ENCODE measurements at places on chromosomes 2 and 18. TPM values are rescaled to one million over a fixed set of nuclear protein-coding genes. Genes with fewer than 3 reads are reported as not detected.

GRCh38 chr18:23530195-23530594, 26.9 kb downstream of the RMC1 start:
- H3K27me3 ChIP-seq = no peaks in the 10 kb centered on the region
- no peaks in the 10 kb centered on the region for H3K4me1 ChIP-seq
- DNase-seq = no peak
- H3K36me3 ChIP-seq = peaks cover 65% of the 10 kb centered on the region
- H3K4me3 ChIP-seq = no peak overlapping the region
- H3K27ac ChIP-seq = no peak overlapping the region

- peaks cover 6% of the 10 kb centered on the region for H3K4me1 ChIP-seq
- no peak for DNase-seq
These were observed 45.8 kb downstream of the LRRTM1 start for GRCh38 chr2:80258793-80259192.

RRM2 gene
- total RNA-seq = 119 TPM

CCDC85A gene
- 0.22 TPM for total RNA-seq

DNA sequence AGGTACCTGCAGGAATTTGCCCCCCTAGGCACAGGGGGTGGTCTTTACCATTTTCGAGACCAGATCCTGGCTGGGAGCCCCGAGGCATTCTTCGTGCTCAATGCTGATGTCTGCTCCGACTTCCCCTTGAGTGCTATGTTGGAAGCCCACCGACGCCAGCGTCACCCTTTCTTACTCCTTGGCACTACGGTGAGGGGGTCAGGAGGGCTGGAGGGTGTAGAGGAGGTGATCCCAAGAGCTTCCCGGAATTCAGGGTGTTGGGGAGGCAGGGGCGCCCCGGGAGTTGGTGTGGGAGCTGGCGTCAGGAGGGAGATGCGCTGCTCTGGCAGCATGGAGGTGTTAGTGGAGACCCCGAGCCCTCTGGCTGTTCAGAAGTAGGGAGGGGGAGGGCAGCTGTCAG, 3.2 kb downstream of the GMPPA start:
- DNase-seq = no peak
- H3K4me3 ChIP-seq = no peak overlapping the region
- H3K4me1 ChIP-seq = peaks cover 59% of the 10 kb centered on the region
- H3K36me3 ChIP-seq = peaks cover 14% of the 10 kb centered on the region

GRCh38 chr2:5868931-5869330, 176.7 kb downstream of the SOX11 start:
- peaks cover 70% of the 10 kb centered on the region for H3K36me3 ChIP-seq
- H3K27me3 ChIP-seq = peaks cover 23% of the 10 kb centered on the region
- DNase-seq = no peak
- H3K27ac ChIP-seq = no peak overlapping the region
- H3K4me1 ChIP-seq = no peaks in the 10 kb centered on the region

DNA sequence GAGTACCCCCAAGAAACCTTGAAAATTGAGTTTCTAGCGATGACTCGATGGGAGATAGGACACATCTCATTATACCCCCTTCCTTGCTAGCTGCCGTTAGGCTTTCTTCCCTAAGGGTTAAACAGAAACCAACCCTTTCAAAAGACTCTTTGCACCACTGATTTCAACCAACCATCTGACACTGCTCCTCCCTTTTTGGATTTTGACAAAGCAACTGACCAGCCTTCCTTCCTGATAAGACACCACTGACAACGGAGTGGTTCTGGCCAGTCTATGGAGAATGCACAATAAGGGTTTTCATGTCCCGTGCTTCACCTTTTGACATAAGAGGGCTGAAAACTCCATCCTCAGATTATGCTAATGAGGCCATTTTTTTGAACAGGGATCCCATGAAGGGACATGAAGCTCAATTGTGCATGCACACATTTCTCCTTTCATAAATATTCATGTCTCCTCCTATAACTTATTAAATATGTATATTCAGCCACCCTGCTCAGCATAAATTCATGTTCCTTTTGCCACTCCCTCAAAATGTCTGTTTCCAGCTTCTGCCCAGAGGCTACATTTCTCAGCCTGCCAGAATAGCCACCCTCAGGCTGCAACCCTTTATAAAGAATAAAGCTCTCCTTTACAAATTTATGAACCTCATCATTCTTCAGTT, 52.8 kb upstream of the SLC35F5 start:
- no peaks in the 10 kb centered on the region for H3K36me3 ChIP-seq
- no peak overlapping the region for H3K27ac ChIP-seq
- H3K4me1 ChIP-seq = no peaks in the 10 kb centered on the region
- H3K4me3 ChIP-seq = no peak overlapping the region

GAREM1 gene
- 7.4 TPM for total RNA-seq

- no peaks in the 10 kb centered on the region for H3K27me3 ChIP-seq
- no peaks in the 10 kb centered on the region for H3K4me1 ChIP-seq
- DNase-seq = no peak
- no peak overlapping the region for H3K27ac ChIP-seq
- H3K4me3 ChIP-seq = no peak overlapping the region
- no peaks in the 10 kb centered on the region for H3K36me3 ChIP-seq
These were observed 126.8 kb downstream of the SEPTIN10 start for GRCh38 chr2:109486711-109487535.

SLC14A1 gene
- not detected for total RNA-seq

LCT gene
- total RNA-seq = not detected

- H3K27me3 ChIP-seq = no peaks in the 10 kb centered on the region
- H3K27ac ChIP-seq = peak overlapping the region; percentile 39
- H3K4me3 ChIP-seq = no peak overlapping the region
- H3K36me3 ChIP-seq = no peaks in the 10 kb centered on the region
- H3K4me1 ChIP-seq = peaks cover 23% of the 10 kb centered on the region
These were observed 91.0 kb downstream of the CSRNP3 start for GRCh38 chr2:165560377-165560988.

- peaks cover 15% of the 10 kb centered on the region for H3K4me1 ChIP-seq
- H3K27ac ChIP-seq = no peak overlapping the region
- no peak for DNase-seq
- peaks cover 9% of the 10 kb centered on the region for H3K36me3 ChIP-seq
- peaks cover 28% of the 10 kb centered on the region for H3K27me3 ChIP-seq
These were observed 60.0 kb upstream of the SGPP2 start for GRCh38 chr2:222364285-222364895.

DNA sequence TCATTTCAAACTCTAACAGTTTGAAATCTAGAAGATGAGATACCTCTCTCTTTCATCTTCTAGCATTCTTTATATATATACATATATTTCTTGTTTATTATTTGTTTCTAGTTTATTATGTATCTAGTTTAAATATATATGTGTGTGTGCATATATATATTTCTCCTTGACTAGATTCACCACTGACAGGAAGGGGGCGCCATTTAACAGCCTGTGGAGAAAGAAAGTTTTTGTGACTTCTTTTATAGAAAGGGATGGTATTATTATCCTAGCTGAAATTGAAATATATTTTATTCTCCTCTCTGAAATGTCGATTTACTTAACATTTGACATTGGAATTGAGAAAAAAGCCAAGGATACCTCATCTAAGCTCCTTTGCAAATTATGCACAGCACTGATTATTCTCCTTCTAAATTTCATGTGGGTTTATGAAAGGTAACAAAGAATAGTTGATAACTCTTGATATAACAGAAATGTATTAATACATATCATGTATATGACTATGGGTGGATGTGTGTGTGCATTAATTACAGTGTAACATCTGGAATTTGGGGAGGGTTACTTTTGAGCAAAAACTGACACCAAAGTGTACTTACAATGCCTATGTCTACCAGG, 160.7 kb upstream of the NT5C1B start:
- no peak overlapping the region for H3K4me3 ChIP-seq
- H3K27me3 ChIP-seq = no peaks in the 10 kb centered on the region
- no peaks in the 10 kb centered on the region for H3K4me1 ChIP-seq
- no peak overlapping the region for H3K27ac ChIP-seq
- no peaks in the 10 kb centered on the region for H3K36me3 ChIP-seq

- H3K36me3 ChIP-seq = no peaks in the 10 kb centered on the region
- H3K27ac ChIP-seq = peak overlapping the region; percentile 51
- H3K4me3 ChIP-seq = no peak overlapping the region
- H3K27me3 ChIP-seq = no peaks in the 10 kb centered on the region
- DNase-seq = no peak
These were observed 46.5 kb downstream of the NCK2 start for GRCh38 chr2:105791229-105791628.

GRCh38 chr2:69241664-69242514, 145.1 kb downstream of the GFPT1 start:
- H3K4me3 ChIP-seq = no peak overlapping the region
- H3K27ac ChIP-seq = no peak overlapping the region
- peaks cover 12% of the 10 kb centered on the region for H3K36me3 ChIP-seq

GRCh38 chr2:215022418-215022817, 116.0 kb downstream of the ABCA12 start:
- no peak for DNase-seq
- peaks cover 14% of the 10 kb centered on the region for H3K4me1 ChIP-seq
- H3K36me3 ChIP-seq = no peaks in the 10 kb centered on the region

CNDP1 gene
- total RNA-seq = 0.11 TPM

- H3K4me3 ChIP-seq = no peak overlapping the region
- H3K36me3 ChIP-seq = 0 out of 2 replicates have a peak, but pooled peaks cover 8% of the 10 kb centered on the region
- H3K27ac ChIP-seq = no peak overlapping the region
- H3K4me1 ChIP-seq = peaks cover 16% of the 10 kb centered on the region
- DNase-seq = no peak
These were observed 299.3 kb downstream of the RND3 start for GRCh38 chr2:150188177-150188576.

PDE1A gene
- 0.25 TPM for total RNA-seq

DNA sequence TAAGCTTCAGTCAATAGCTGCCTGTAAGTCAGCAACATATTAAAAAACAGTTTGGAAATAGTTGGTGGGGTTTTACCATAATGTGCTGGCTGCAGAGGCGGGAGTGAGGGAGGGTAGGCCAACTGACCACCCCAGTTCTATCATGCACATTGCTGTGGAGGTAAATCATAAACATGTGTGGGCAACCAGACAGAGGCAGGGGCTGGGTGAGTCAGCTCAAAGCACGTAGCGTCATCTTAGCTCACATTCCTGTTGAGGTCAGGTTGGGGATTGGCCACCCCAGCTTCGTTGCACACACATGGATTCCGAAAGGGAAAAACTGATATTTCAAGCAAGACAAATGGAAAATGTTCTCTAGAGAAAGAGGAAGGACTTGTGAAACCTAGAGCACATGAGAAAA, 19.5 kb downstream of the GPR45 start:
- no peak for DNase-seq
- H3K27me3 ChIP-seq = no peaks in the 10 kb centered on the region
- no peak overlapping the region for H3K4me3 ChIP-seq
- no peak overlapping the region for H3K27ac ChIP-seq
- H3K36me3 ChIP-seq = peaks cover 3% of the 10 kb centered on the region

DNA sequence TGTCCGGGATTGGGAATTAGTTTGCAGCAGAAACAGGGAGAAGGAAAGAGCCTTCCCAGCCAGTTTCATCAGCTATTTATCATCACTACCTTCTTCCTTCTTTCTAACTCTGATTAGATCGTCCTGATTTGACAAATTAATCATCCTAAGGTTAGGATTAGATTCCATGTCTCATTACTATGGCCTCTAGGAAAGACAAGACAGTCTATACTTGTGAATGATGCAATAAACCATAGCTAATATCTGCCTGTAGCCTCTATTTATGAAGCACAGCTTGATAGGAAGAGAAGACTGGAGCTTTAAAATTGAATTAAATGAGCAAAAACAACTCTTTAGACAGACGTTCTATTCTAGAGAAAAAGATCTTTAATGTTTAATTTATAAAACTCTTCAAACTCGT, 25.2 kb upstream of the FRZB start:
- DNase-seq = no peak
- no peak overlapping the region for H3K4me3 ChIP-seq
- no peaks in the 10 kb centered on the region for H3K27me3 ChIP-seq
- H3K4me1 ChIP-seq = no peaks in the 10 kb centered on the region
- no peak overlapping the region for H3K27ac ChIP-seq
- no peaks in the 10 kb centered on the region for H3K36me3 ChIP-seq

DNA sequence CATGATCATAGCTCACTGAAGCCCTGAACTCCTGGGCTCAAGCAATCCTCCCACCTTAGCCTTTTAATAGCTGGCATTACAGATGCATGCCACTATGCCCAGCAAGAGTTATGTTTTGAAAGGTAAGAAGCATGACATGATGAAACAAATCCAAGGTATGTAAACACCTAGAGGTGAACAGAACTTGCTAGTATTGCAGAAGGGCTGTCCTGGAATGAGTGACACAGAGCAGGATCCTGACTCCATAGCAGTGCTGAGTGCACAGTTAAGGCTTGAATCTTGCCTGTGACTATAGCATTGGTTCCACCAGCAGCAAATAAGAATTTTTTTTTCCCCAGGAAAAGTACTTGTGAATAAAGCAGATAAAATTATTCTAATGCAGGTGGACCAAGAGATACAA, 309.5 kb downstream of the PIK3C3 start:
- DNase-seq = no peak
- no peak overlapping the region for H3K27ac ChIP-seq
- peaks cover 7% of the 10 kb centered on the region for H3K4me1 ChIP-seq
- no peaks in the 10 kb centered on the region for H3K36me3 ChIP-seq
- H3K4me3 ChIP-seq = no peak overlapping the region

DNA sequence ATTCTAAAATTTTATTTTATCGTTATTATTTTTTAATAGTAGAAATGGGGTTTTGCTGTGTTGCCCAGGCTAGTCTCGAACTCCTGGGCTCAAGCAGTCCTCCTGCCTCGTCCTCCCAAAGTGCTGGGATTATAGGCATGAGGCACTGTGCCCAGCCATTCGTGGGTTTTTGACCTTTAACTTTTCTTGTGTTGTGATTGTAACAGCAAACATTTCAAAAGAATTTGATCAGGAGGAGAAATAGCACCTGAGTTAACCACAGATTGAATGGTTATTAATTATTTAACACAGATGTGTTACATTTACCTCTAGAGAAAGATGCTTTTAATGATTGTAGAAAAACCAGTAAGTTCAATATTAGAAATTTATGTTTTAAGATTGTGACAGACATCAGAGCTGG, 132.0 kb downstream of the HAUS1 start:
- no peak for DNase-seq
- H3K27me3 ChIP-seq = no peaks in the 10 kb centered on the region
- H3K4me3 ChIP-seq = no peak overlapping the region
- peaks cover 35% of the 10 kb centered on the region for H3K4me1 ChIP-seq
- no peak overlapping the region for H3K27ac ChIP-seq

NR4A2 gene
- 0.66 TPM for total RNA-seq

ARHGAP28 gene
- 10.5 TPM for total RNA-seq

L3MBTL4 gene
- total RNA-seq = 1.3 TPM

DNA sequence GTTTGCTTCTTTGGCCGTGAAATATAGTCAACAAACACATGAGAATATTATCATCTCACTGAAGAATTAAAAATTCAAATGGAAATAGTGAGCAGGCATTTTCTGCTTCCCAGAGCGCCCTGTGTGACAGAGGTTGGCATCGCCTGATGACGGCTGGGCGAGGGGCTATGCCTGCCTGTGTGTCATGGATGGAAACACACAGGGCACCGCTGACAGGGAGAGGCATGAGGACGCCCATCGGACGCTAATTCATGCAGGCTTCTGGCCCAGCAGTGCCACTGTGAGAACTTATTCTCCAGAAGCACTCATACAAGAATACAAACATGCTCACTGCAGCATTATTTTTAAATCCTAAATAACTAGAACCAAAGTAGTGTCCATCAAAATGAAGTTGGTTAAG, 61.4 kb upstream of the OTOS start:
- no peak overlapping the region for H3K4me3 ChIP-seq
- H3K36me3 ChIP-seq = peaks cover 4% of the 10 kb centered on the region
- no peak overlapping the region for H3K27ac ChIP-seq
- peaks cover 19% of the 10 kb centered on the region for H3K4me1 ChIP-seq

- DNase-seq = no peak
- H3K36me3 ChIP-seq = no peaks in the 10 kb centered on the region
- no peaks in the 10 kb centered on the region for H3K27me3 ChIP-seq
These were observed 361.5 kb downstream of the DSEL start for GRCh38 chr18:67154979-67155378.

All from WTC11 (cell line).